ENCODE measurements at places on chromosomes 11 and 22. TPM values are rescaled to one million over a fixed set of nuclear protein-coding genes. Genes with fewer than 3 reads are reported as not detected.

The HSPB2 gene
- 0.85 TPM for polyA plus RNA-seq

DNA sequence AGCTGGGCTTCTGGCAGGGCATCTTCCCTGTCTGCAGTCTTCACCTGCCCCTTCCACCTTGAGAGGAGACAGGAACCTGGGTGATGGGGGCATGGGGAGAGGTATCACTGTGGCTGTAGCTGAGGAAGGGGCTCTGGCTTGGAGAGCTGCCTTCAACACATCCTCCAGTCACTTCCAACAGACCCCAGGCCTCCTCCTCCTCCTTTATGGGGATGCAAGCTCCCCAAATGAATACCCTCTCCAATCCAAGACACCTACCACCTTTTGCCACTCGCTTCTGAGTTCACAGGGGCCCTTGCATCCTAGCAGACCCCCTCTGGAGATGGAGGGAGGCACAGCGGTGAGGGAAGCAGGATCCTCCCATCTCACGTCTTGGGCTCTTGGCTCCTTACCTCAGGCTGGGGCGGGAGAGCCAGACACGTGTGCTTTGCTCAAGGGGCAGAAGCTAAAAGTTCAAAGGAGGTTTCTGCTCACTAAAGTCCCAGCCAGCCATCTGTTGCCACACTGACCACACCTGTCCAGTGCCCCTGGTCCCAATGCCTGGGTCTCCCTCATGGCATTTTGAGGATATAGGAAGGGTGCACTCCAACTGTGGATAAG lies 13.2 kb downstream of the ANKK1 start:
- H3K36me3 ChIP-seq, result no peaks in the 10 kb centered on the region
- H3K27me3 ChIP-seq, result no peaks in the 10 kb centered on the region
- no peak for DNase-seq
- no peak overlapping the region for H3K4me3 ChIP-seq
- no peak overlapping the region for H3K27ac ChIP-seq

- no peak overlapping the region for H3K4me3 ChIP-seq
- DNase-seq, result peak; percentile 38
- H3K36me3 ChIP-seq, result no peaks in the 10 kb centered on the region
- peaks cover 5% of the 10 kb centered on the region for H3K4me1 ChIP-seq
Observed at GRCh38 chr22:34111210-34111824, 191.0 kb upstream of the LARGE1 start.

GRCh38 chr11:73353422-73353821 lies 22.8 kb upstream of the RELT start:
- no peaks in the 10 kb centered on the region for H3K36me3 ChIP-seq
- H3K4me3 ChIP-seq, result no peak overlapping the region
- no peaks in the 10 kb centered on the region for H3K27me3 ChIP-seq
- no peaks in the 10 kb centered on the region for H3K4me1 ChIP-seq
- H3K27ac ChIP-seq, result no peak overlapping the region

The OR51I1 gene
- polyA plus RNA-seq, result not detected

The C11orf86 gene
- polyA plus RNA-seq, result not detected

GRCh38 chr11:129077191-129077590 lies 114.9 kb downstream of the ARHGAP32 start:
- H3K36me3 ChIP-seq, result no peaks in the 10 kb centered on the region
- H3K27ac ChIP-seq, result no peak overlapping the region
- H3K27me3 ChIP-seq, result no peaks in the 10 kb centered on the region
- H3K4me1 ChIP-seq, result no peaks in the 10 kb centered on the region
- no peak for DNase-seq
- no peak overlapping the region for H3K4me3 ChIP-seq

DNA sequence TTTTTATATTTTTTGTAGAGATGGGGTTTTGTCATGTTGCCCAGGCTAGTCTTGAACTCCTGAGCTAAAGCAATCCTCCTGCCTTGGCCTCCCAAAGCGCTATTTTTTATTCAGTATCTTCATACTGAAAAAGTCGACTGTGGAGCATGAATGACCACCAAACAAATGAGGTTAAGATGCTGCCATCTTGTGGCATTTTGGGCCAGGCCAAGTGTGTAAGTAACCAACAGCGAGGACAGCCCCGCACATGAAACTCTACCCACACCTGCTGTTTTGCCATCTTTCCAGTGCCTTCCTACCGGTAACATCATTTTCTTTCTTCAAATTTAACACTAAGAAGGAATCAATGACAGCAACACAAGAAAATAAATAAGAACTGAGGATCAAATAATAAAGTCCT lies 32.2 kb upstream of the AQP11 start:
- H3K36me3 ChIP-seq, result no peaks in the 10 kb centered on the region
- no peaks in the 10 kb centered on the region for H3K4me1 ChIP-seq
- no peak overlapping the region for H3K27ac ChIP-seq
- H3K4me3 ChIP-seq, result no peak overlapping the region
- no peaks in the 10 kb centered on the region for H3K27me3 ChIP-seq
- no peak for DNase-seq

GRCh38 chr11:74602637-74603556 lies 10.5 kb downstream of the POLD3 start:
- DNase-seq, result no peak
- H3K27ac ChIP-seq, result no peak overlapping the region
- H3K27me3 ChIP-seq, result no peaks in the 10 kb centered on the region
- peaks cover 15% of the 10 kb centered on the region for H3K4me1 ChIP-seq

GRCh38 chr22:27895600-27895999 lies 23.5 kb downstream of the PITPNB start:
- DNase-seq, result no peak
- no peak overlapping the region for H3K4me3 ChIP-seq
- H3K36me3 ChIP-seq, result peaks cover 2% of the 10 kb centered on the region
- H3K4me1 ChIP-seq, result peaks cover 22% of the 10 kb centered on the region
- H3K27ac ChIP-seq, result peak overlapping the region; percentile 45

- DNase-seq, result no peak
- H3K4me3 ChIP-seq, result no peak overlapping the region
- H3K4me1 ChIP-seq, result peaks cover 3% of the 10 kb centered on the region
- H3K36me3 ChIP-seq, result no peaks in the 10 kb centered on the region
- H3K27ac ChIP-seq, result no peak overlapping the region
- no peaks in the 10 kb centered on the region for H3K27me3 ChIP-seq
Observed at GRCh38 chr11:2783536-2784082, 83.8 kb upstream of the KCNQ1OT1 start.

- no peak overlapping the region for H3K4me3 ChIP-seq
- no peaks in the 10 kb centered on the region for H3K36me3 ChIP-seq
- peak; percentile 68 for DNase-seq
- peaks cover 4% of the 10 kb centered on the region for H3K4me1 ChIP-seq
- H3K27me3 ChIP-seq, result no peaks in the 10 kb centered on the region
Observed at GRCh38 chr22:30265823-30266444, 717 bp downstream of the OSM start.

DNA sequence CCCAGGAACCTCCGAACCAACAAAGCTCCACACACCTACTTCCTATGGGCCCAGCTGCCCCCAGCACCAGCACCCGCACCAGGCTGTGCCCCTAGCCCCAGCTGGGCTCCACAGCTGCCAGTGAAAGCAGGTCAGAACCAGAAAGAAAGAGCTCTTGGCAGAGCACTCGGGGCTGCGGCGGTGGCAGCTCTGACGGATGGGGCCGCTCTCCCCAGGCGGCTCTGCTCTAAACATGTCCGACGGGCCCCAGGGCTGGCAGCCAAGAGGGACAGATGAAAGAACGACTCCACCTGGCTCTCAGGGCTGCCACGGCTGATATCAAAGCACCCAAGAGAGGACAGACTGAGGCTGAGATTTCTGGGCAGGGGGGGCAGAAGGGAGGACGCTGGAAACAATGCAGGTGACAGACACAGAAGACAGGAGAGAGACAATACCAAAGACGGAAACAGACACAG lies 25.7 kb downstream of the LRFN4 start:
- H3K27me3 ChIP-seq, result no peaks in the 10 kb centered on the region
- DNase-seq, result no peak
- peaks cover 53% of the 10 kb centered on the region for H3K4me1 ChIP-seq
- H3K4me3 ChIP-seq, result no peak overlapping the region
- H3K36me3 ChIP-seq, result no peaks in the 10 kb centered on the region
- H3K27ac ChIP-seq, result peak overlapping the region; percentile 26
